ENCODE measurements at places on chromosomes 4 and X.

DNA sequence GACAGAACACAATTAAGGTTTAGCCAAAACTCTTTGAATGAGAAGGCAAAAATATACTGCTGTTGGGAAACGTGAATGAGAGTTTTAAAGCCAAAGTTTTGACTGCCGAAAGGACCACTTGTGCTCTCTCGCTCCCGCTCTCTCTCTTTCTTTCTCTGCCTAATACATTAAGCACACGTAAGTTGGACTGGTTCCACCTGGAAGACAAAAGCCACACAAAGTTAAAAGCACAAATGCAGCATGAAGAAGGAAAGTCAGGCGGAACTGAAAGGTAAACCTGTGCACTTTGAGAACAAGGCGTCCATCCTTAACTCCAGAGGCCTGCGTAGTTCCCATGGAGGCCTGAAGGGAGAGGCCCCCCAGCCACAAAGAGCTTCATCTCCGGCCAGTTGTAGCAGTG, 1.9 kb downstream of the DCAF12L2 start:
- DNase-seq = no peak

DNA sequence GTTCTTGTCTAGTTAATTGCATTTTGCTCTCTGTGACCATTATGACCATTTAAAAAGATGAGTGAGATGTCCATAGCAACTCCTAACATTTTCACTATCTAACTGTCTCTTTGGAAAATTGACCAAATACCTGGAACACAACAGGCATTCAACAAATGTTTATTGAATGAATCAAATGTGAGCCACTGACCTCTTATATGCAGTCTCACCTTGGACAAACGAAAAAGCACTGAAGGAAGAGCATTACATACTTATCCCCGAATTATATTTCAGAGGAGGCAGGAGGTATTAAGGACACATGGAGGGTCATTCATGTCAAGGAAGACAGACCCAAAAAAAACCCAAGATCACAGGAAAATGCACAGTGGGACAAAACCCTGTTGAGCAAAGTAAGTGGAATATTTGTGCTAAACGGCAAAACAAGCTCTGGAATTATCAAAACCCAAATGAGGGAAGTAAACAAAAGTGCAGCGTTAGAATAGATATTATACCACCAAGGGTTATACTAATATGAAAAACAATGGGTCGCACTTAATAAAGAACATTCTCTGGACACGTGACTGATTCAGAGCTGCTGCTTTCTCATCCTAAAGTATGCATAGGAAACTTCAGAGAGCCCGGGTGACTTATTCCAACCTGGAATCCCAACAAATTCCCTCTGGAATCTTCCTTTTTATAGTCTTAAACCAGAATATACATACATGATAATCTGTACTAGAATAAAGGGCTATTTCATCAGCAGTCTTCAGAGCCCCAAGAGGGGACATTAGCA, 131.9 kb downstream of the AMELX start:
- no peak for DNase-seq

DNA sequence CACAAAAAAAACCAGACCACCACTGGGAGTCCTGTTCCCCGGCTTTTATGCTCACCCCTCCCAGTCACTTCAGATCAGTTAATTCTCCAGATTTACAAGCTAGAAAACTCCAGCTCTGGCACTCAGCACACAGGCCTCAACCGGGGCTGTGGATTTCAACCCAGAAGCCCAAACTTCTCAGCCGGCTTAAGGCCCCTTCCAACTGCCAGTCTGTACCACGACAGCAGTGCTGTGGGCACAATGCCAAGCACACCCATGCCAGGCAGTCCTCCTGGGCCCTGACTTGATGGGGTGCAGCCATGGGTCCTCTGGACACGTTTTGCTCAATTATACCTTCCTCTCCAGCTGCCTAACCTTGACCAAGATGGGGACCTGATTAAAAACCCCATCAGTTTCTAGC, 12.2 kb downstream of the SOD3 start:
- DNase-seq = no peak

GRCh38 chr4:30837131-30837539, 117.0 kb downstream of the PCDH7 start:
- no peak for DNase-seq

DNA sequence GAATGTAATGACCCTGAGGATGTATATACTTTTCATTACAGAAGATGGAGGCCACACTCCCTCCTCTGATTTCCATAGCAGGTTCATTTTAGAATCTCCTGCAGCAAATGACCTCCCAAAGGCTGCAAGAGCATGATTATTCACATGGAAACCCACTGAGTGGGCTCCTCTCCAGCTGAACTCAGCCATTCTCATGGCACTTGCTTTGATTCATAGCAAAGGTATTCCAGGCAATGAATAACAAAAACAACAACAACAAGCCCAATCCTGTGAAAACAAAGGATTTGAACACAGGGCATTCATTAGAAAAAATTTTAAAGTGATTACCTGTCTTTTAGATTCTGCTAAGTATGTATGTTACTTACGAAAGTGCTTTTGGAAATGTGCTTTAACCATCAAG, 894.0 kb upstream of the FRG1 start:
- DNase-seq = no peak

Measured in stimulated activated CD8-positive, alpha-beta memory T cell treated with anti-CD3 and anti-CD28 coated beads, Interleukin-7, amount 100 ng/mL, for 48 hours (primary cell).